ENCODE measurements at places on chromosomes 2 and 18.

DNA sequence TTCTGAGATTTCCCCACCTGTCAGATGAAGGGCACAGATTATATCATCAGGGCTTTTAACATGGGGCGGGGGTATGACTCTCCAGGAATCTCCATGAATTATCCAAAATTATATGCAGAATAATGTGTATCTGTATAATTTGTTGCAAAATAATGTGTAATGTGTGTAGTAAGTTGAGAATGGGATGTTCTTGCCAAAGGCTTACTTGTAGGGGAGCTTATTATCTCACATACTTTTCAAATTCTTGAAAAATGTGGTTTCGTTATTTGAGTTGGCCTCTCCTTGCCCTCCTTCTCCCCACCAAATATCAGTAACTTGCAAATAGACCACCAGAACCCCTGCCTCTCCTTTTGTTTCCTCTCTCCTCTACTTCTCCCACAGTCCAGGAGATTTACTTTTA, 35.6 kb downstream of the UBR3 start:
- DNase-seq: no peak

GRCh38 chr2:58923869-58924268, 682.7 kb upstream of the FANCL start:
- DNase-seq: no peak

- DNase-seq: no peak
Measured at GRCh38 chr18:8982416-8983183, 119.9 kb upstream of the NDUFV2 start.

DNA sequence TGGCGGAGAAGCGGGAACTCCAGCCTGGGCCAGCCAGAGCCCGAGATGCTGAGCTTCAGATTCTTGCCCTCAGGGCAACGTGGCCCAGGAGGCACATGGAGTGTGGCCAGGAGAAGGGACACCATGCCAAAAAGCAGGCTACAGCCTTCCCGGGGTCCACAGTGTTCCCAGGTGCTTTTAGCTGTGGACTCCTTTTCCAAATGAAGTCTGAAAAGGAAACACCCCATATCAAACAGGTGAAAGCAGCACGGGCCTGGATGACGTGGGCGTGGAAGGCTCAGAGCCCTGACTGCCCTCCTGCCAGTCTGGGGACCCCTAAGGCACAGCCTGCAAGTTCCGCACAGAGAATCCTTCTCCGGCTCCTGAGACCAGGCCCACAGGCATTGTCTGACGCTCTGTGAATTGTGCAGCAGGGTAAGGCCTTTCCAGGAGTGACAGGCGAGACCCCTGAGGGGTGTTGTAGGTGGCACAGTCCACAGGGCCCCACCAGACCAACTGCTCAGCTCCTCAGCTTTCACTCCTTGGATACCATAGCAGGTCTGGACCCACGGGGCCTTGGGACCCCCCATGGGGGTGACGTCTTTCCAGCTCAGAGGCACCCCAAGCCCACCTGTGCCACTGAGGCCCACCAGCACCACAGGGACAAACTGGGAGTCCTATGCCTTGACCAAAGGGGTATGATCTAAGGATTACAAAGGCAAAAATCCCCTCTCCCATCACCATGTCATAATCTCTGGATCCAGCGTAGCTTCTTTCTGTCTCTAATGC, 69.6 kb upstream of the RAB6C start:
- DNase-seq: no peak

GRCh38 chr2:181241797-181242196, 215.4 kb upstream of the ITGA4 start:
- DNase-seq: no peak

DNA sequence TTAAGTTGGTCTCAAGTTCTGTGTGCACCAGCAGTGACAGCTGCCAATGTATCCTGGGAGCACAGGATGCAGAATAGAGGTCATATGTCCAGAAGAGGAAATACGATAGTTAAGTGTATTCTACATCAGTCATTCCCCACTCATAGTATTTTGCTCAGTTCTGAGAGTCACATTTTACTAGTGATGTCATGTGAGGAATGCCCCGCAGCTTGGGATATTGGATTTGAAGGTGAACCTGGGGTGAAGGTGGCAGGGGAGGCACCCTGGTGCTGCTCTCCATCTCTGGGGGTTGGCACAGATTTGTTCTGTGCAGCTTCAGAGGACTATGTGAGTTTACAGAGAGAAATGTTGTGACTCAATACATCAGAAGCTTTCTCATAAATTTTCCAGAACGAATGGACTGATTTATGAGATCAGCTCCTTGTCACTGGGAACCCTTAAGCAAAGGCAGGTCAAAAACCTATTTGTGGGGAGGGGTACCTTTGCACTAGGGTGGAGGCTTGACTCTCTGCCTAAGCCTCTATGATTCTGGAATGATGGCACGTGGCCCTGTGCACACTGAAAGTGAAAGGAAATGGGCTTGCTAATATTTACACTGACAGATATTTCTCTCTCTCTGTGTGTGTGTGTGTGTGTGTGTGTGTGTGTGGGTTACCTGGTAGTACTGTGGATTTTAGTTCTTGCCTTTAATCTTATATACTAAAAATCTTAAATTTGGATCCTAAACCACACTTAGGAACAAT, 95.9 kb downstream of the NEB start:
- no peak for DNase-seq

DNA sequence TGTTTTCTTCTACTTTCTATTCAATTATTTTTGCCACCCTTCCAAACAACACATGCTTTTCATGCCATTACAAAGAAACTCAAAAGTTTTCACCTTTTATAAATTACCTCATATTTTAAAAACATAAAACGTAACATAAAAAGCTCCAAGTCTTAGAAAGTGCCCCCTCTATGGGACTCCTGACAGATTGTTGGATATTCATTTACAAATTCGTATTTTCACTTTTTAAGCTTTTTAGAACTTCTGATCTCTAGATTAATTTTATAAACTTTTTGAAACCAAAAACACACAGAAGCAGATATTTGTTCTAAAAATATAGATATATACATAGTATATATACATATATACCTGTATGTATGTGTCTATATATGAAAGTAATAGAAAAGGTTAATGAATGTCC, 1.5 kb downstream of the COL5A2 start:
- DNase-seq: no peak

GRCh38 chr18:46169464-46169941, 65.3 kb downstream of the HAUS1 start:
- DNase-seq: no peak

DNA sequence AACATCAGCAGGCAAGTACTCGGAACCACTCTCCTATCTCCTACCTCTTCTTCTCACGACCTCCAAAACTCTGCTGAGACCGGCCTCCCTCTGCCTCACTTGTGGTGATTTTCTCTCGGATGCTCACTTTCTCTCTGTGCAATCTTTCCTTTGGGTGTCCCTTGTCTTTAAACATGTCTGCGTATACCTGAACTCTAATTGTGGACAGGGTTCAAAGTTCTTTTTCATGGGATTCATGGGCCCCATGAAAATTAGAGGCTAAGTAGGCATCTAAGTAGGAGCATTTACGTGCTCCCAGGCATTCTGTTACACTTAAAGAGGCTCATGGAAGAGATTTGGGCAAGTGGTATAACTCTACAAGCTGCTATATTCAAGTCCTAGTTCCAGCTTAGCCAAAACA, 2.1 kb upstream of the PPP1CB start:
- DNase-seq: no peak

- no peak for DNase-seq
Measured at GRCh38 chr2:207481924-207482323, 47.8 kb upstream of the CREB1 start.

- no peak for DNase-seq
Measured at GRCh38 chr18:12485479-12486105, 77.9 kb downstream of the PRELID3A start.

DNA sequence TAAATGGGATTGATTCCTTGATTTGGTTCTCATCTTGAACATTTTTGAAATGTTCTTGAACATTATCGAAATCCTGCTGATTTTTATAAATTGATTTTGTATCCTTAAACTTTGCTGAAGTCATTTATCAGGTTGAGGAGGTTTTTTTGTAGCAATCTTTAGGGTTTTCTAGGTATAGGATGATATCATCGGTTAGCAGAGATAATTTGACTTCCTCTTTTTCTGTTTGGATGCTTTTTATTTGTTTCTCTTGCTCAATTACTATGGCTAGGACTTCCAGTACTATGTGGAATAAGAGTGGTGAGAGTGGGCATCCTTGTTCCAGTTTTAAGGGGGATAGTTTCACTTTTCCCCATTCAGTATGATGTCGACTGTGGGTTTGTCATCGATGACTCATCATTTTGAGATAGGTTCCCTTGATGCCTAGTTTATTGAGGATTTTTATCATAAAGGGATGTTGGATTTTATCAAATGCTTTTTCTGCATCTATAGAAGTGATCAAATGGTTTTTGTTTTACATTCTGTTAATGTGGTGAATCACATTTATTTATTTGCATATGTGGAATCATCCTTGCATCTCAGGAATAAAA, 201.5 kb upstream of the ZSWIM2 start:
- DNase-seq: no peak

DNA sequence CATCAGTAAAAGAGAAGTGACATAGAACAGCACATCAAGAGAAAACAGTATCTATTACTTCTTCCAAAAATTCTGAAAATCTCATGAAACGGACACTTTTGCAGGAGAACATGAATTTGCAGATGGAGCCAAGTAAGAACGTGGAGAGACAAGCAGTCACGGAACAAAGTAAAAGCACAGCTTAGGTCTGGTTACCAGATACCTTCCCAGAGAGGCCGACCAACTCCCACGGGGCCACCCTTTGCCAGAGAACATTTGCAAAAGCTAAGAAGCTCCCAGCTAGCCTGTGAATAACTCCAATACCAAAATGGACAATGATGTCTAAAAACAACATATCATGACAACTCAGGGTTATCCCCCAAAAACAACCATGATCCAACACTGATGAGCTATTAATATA, 38.9 kb downstream of the THAP4 start:
- DNase-seq: no peak

- no peak for DNase-seq
Measured at GRCh38 chr2:62293490-62294271, 97.8 kb downstream of the B3GNT2 start.

DNA sequence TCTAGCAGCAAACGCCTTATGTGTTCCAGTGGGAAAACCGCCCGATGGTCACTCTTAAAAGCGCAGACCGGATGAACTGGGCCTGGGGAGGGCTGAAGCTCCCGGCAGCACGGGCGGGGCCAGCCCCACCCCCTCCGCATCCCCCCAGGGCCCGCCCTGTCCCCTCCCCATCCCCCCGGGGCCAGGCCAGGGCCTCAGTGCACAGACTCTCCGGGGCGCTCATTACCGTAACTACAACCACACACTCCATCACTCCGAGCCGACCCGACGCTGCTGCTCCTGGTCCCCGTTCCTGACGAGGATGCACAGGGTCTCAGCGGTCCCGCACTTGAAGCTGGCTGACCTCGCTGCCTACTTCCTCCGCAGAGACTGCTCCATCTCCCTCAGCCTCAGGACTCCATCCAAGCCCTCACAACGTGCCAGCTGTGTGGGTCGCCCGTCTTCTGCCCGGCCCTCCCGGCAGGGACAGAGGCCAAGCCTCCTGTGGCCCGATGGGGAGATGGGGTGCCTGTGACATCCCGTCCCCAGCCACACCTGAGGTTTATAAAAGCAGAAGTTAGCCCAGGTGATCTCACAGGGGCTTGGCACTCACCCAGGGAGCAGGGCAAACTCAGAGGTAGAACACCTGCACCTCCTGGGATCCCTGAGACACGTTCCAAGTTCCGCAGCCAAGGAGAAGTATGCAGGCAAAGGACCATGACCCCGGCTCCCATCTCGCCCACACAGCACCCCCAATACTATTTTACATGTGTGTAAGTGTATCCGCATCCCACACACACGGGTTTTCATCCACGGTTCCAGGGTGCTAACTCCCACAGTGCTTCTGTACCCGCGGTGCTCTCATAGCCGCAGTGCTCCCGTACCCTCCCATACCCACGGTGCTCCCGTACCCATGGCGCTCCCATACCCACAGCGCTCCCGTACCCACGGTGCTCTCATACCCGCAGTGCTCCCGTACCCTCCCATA, 36.0 kb downstream of the SLC66A2 start:
- DNase-seq: no peak

- no peak for DNase-seq
Measured at GRCh38 chr2:42118754-42119569, 50.2 kb upstream of the EML4 start.

DNA sequence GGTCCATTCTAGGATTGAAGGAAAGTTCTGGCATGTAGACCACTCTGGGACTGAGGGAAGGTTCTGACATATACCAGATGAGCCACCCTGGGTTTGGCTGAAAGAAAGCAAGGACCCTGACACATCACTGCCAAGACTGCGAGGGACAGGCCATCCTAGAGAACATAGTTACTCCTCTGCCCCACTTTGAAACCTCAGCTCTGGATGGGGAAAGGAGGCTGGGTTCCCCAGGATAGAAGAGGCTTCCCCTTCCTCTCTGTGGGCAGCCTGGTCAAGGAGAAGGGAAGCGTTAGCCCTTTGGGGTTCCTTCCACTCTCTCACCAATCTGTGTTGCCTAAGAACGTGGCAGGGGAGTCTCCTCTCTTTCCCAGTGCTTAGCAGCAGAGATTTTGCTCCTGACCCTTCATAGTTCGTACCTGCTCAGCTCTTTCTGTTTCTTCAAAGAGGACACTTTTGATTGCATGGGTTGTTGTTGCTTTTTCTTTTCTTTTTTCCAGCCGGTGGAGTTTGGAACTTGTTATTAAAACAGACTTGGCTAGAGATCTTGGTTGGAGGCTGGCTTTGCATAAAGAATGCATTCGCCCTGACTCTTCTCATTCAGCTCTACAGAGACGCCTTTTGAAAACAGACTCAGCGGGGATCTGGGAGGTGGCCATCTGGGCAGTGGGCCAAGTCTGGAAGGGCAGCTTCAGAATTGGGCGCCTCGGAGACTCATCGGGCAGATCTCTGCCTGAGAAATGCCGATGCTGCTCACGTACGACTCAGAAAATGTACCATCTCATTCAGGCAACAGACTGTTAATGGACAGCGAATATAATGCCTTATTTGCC, 166.1 kb downstream of the CLIP4 start:
- DNase-seq: no peak

- DNase-seq: no peak
Measured at GRCh38 chr18:58886864-58887612, 22.4 kb downstream of the ZNF532 start.

DNA sequence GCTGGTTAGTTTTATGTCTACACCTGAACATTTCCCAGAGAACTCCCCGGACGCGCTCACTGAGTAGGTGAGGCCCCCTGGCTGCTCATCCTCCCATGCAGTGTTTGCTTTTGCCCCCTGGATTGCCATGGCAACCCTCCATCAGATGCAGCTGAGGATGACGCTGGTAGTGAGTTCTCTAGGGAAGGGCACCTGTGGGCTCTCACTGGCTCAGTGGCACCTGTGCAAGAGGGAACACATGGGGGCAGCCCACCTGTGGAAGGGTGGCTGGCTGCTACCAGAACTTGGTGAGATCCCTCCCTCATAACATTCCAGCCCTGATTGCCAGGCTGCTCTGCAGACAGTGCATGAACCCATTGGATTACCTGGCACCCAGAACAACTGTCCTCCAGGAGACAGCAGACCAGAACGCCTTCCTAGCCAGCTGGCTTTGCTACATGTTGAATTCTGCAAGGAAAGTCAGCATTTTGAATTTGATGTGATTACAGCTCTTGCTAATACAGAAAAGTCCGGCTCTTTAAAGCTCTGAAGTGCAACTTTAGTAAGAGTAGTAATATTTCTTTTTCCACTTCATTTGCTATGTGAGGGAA, 21.7 kb downstream of the COA5 start:
- no peak for DNase-seq

GRCh38 chr2:23601301-23601965, 216.5 kb downstream of the KLHL29 start:
- no peak for DNase-seq

- DNase-seq: no peak
Measured at GRCh38 chr18:58691256-58691655, 20.0 kb downstream of the MALT1 start.

All from GM19239 (cell line).